ENCODE measurements at places on chromosomes 2 and 18.

- no peak for DNase-seq
These were observed 26.3 kb downstream of the RHOB start for GRCh38 chr2:20473128-20473527.

DNA sequence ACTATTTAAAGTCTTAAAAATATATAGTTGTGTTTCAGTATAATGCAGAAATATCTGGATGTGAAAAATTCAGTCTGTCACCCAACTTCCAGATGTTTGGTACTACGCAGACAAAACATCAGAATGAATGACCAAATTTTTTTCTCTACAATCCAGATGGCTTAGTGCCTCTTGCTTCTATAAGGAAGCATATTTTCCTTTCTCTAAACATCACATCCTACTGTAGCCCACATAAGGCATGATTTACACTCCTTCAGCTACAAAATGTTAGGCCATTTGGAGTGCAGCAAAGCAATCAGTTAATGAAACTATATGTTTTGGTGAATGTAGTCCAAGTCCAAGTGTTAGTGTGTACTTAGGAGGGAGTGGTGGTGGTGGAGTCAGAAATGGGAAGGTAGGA lies 162.9 kb upstream of the SIX2 start:
- no peak for DNase-seq

DNA sequence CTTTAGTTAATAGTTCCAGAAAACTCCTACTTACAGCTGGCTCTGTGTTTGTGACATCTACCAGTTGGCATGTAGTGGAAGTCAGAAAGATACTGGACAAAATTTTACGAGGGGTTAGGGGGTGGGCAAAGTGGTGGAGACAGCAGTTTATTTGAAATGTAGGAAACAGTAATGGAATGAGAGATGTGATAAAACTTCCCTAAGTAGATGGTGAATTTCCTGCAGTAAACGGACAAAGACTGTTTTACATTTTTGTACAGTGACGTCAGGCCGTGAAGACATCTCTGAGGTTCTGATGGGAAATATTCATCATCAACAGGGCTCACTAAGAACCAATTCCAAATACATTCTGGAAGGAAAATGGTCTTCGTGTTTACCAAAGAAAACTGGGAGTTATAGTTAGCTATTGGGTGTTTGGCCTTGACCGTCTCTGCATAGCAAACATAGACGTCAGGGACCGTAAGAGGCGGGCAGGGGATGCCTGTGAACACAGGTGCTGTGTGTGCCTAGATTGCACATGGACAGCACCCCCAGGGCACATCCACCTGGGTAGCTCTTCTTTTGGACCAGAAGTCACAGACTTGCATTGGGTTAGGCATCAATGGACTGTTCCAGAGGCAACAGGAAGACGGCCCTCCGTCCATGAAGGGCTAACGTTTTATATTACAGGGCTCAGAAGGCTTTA lies 131.5 kb downstream of the ZNF516 start:
- no peak for DNase-seq

- DNase-seq, result no peak
These were observed 172.9 kb downstream of the EPHA4 start for GRCh38 chr2:221399183-221399582.

GRCh38 chr2:3718679-3719078 lies 15.3 kb downstream of the DCDC2C start:
- no peak for DNase-seq

DNA sequence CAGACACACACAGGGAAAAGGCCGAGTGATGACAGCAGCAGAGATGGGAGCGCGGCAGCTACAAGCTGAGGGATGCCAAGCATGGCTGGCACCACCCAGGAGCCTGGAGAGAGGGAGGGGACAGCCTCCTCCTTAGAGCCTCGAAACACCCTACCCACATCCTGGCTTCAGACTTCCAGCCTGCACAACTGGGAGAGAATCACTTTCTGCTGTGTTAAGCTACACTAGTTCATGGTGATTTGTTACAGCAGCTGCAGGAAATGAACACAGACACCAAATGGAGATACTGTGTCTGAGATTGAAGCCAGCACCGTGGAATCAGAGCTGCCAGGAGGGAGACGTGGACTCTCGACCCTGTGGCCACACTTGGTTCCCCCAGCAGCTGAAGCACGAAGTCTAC lies 27.5 kb upstream of the FOSL2 start:
- no peak for DNase-seq

DNA sequence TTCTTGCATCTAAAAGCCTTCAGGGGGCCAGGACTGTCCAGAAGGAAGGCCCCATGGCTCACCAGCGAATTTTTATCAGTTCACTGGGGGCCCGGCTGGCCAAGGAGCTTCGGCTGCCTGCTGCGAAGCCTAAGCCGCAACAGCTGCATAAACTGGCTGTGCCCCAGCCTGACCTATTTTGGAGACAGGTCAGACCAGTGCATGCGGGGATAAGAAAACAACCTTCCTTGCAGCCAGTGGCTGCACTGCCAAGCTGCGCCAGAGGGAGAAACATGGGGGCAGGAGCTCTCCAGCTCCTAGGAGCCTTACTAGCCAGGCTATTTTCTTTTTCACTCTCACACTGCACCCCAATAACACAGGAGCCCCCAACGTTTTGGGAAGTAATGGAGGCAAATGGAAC lies 15.2 kb downstream of the PAX3 start:
- no peak for DNase-seq

- no peak for DNase-seq
These were observed 98.7 kb downstream of the COL6A3 start for GRCh38 chr2:237315170-237315828.

DNA sequence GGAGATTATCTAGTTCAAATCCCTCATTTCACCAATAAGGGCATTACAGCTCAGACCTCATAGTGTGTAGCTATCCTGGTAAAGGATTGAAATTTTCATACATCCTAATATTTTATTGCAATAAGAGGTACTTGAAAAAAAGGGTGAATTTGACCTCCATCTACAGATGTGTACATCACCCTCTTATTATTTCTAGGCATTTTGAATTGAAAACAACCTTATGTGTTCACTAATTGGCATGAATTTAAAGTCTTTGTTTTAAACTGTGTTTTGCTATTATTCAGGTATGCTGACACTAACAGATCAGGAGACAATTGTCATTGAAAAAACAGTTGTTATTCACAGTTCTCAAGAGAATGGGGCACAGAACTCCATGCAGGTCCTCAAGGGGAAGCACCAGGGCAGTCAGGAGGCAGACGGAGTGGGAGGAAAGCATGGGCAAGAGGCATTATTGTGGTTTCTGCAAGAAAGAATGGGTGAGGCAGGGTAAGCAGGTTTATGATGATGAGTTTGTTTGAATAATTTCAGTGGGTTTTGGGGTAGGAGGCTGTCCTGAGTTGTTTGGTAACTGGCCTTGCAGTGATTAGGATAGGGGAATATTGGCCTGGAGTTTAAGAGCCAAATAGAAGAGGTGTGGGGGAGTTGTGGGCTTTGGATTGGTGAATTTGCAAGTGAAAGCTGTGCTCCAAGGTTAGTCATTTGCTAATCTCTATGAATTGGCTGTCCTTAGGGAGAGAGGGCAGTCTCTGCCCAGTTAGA lies 194.6 kb downstream of the GPD2 start:
- DNase-seq, result no peak

DNA sequence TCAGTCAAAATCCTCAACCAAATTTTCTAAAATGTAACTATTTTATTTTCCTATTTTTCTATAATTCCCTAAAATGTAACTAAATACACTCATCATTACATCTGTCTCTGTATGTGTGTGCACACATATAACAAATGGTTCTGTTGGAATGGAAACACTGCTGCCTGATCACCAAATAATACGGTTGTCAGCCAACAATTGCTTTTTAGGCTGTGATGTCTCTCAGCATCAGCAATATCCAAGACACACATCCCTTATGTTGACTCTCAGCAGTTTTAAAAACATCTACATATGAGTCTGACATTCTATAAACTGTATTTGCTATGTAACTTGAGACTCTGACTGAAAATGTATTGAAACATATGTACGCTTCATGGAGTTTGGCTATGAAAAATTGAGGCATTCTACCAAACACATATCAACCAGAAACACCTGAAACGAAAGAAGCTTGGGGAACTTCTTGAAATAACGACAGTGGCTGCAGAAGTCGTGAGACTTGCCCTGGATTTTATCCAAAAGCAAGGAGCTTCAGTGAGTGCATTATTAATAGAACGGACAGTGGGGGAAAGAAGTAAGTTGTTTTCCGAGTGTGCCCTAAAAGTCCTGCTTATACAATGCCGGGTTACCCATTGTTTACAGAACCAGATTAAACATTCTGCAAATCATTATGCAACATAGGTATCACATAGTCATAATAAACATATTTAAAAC lies 110.2 kb upstream of the ITGB6 start:
- DNase-seq, result no peak

DNA sequence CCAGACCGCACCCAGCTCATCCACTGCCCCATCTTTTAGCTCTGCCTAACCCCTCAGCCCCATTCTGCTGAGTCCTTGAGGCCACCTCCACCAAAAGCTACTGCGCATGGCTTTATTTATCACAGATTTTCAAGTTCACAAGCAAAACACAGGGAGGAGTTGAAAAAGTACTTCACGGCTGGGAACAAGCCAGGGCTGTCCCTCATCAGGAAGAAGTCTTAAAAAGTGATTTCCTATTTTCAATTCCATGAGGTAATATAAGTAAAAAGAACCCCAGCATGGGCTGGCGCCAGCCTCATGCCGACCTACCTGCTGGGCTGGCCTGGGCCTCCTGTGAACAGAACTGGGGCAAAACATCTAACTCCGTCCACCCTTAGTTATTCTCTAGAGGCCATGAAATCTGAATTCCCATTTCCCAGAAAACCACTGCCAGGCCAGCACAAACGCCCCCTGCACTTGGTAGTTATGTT lies 69.0 kb downstream of the POLR1A start:
- no peak for DNase-seq

- no peak for DNase-seq
These were observed 52.9 kb downstream of the REV1 start for GRCh38 chr2:99436874-99437273.

GRCh38 chr2:199985625-199986207 lies 30.3 kb downstream of the MAIP1 start:
- DNase-seq, result peak; percentile 13

DNA sequence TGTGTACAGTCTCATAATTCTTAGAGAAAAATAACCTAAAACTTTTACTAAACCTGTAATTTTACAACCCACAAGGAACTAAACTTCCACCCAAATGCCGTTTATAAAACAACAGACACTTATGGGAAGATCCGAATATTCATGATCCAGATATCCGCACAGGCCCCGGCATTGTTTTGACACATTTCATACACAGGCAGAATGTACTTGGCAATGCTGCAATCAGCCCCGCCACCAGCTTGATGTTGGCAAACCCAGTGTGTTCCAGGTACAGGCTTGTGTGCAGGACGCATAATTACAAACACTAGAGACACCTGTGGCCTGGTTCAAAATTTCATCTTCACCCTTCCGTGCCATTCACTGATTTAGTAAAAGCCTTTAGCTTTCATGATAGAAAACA lies 393.0 kb upstream of the SALL3 start:
- DNase-seq, result no peak
